ENCODE measurements at places on chromosomes 2 and 18. TPM values are rescaled to one million over a fixed set of nuclear protein-coding genes. Genes with fewer than 3 reads are reported as not detected.

GRCh38 chr2:40034198-40034597 lies 255.1 kb upstream of the THUMPD2 start:
- peak; percentile 90 for DNase-seq

- no peak for DNase-seq
These were observed 53.2 kb downstream of the NEMP2 start for GRCh38 chr2:190481339-190481738.

- DNase-seq: no peak
These were observed 347.7 kb upstream of the REG3G start for GRCh38 chr2:78677774-78678173.

- peak; percentile 96 for DNase-seq
These were observed 24.9 kb downstream of the MTCL1 start for GRCh38 chr18:8730080-8730827.

- no peak for DNase-seq
These were observed 146.5 kb downstream of the CDH2 start for GRCh38 chr18:28030458-28030857.

DNA sequence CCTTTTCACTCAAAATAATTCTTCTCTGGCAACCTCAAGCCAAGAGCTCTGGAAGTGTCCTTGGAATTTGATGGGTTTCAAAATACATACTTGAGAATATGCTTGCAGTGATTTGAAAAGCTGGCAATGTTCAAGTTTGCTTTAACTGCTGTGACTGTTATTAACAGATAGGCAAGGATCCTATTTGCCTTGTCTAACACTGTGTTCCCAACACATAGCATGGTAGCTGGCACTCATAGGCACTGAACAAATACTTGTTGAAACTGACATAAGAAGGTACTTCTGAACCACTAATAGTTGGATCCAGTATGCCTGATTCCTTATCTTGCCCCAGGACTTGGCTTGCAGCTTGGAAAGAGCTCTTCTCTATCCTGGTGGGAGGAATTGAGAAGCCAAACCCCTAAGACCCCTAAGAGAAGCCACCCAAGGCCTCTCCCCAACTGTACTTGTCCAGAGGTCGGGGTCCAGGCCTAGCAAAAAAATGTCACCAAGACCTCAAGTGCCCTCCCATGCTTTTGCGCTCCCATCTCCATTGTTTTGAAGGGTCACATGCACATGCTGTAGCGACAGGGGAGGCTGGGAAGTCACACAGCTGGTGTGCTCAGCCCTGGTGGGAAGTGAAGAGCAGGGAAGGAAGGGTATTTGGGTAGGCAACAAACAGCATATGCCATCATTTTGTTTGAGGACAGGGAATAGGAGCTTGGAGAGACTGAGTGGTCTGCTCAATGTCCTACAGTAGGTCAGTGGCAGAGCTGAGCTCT lies 118.4 kb upstream of the HAAO start:
- DNase-seq: no peak

Gene ZDBF2
- total RNA-seq: 19.8 TPM

Gene GTF3C2
- total RNA-seq: 67.8 TPM

Gene TMEM169
- 0.48 TPM for total RNA-seq

Gene NEURL3
- 0.45 TPM for total RNA-seq

Gene CROCC2
- not detected for total RNA-seq
